Neural crest cell (in vitro differentiated cells): ENCODE measurements at places on chromosomes 13 and 19. TPM values are rescaled to one million over a fixed set of nuclear protein-coding genes. Genes with fewer than 3 reads are reported as not detected.

- no peak for DNase-seq
Measured at GRCh38 chr13:61833228-61833627, 417.6 kb upstream of the PCDH20 start.

DNA sequence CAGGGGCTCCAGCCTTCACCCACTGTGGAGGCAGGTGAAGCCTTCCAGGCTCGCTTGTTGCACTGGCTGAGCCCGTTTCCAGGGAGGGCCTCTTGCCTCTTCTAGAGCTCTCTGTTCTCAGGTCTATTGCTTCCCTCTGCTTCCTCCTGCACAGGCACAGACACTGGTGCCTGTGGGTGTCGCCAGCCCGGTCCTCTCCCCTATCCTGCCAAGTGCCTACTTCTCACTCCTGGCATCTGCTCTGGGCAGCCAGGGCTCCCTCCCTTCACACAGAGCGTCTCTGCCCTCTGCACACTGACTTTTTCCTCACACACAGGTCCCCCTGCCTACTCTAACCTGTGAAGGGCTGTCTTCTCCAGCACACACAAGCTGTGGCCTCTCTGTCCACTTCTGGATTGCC lies 60.3 kb downstream of the SLC7A9 start:
- DNase-seq = no peak

DNA sequence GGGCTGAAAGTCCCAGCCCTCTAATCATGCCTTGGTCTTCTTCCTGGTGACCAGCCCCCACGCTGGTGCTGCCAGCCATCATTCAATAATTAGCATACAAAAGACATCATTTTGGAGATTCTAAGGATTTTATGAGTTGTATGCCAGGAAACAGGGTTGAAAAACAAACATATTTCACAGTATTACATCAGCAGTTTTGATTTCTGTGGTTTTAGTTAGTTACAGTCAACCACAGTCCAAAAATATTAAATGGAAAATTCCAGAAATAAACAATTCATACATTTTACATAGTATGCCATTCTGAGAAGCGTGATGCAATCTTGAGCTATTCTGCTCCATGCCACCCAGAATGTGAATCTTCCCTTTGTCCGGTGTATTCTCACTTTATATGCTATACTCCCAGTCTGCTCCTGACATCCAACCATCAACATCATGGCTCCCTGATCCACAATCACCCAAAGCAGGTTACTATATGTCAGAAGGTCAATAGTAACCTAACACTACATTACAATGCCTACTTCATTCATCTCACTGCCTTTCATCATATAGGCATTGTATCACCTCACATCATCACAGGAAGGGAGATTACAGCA lies 49.2 kb downstream of the STOML3 start:
- DNase-seq = no peak

- DNase-seq = no peak
Measured at GRCh38 chr13:69866555-69866954, 241.1 kb upstream of the ATXN8OS start.

- DNase-seq = no peak
Measured at GRCh38 chr13:78138756-78139155, 220.1 kb upstream of the EDNRB start.

DNA sequence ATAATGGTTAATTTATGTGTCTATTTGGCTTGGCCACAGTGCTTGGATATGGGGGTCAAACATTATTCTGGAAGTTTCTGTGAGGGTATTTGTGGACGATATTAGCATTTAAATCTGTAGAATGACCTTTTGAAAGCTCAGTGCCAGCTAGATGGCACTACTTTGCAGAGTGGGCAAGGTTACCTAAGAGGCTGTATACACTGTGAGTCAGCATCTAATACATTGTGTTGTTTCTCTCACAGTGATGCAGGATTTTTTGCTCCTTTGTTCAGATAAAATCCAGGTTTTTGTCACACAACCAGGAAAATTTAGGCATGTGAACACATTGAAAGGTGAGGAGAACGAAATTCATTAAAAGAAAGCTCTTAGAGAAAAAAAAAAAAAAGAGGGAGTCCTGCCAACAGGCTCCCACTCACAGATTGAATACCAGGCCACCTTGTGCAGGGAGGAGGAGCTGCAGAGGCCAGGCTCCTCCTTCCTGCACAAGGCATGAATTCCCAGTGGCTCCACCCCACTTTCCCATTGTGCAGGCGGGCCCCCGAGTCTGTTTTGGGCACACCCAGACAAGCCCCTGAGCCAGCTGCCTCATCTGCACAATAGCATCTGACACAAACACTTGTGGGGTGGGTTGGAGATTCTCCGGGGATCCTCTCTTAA lies 551.0 kb upstream of the ATXN8OS start:
- DNase-seq = no peak

DNA sequence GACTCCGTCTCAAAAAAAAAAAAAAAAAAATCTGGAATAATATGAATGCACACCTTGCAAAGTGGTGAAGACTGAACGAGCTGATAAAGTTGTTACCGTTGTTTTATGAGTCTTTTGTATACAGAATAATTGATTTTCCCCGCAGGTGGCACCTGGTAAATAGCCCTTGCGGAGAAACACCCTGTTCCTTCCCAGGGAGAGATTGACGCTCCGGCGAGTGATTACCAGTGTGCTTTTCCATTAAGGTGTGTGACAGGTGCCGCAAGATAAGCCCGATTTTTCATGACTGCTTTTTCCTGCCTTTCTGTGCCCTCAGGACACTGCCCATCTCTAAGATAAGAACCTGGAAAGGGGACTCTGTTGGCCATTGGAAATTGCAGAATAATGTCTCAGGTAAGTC lies 943 bp downstream of the ZNF302 start:
- DNase-seq = no peak

The TMEM272 gene
- total RNA-seq = 0.26 TPM in 1 of 2 replicates, not detected in the other

The DAND5 gene
- not detected in 2 replicates for total RNA-seq

The CCDC8 gene
- 23.9 and 25.1 TPM in 2 replicates for total RNA-seq

The C13orf42 gene
- total RNA-seq = not detected in 2 replicates

The SLC6A16 gene
- total RNA-seq = 7.4 and 9.4 TPM in 2 replicates

The NCR1 gene
- total RNA-seq = not detected in 2 replicates

The COLGALT1 gene
- total RNA-seq = 78.4 and 81.7 TPM in 2 replicates
